Activated CD8-positive, alpha-beta T cell treated with anti-CD3 and anti-CD28 coated beads, Interleukin-2, amount 10 ng/mL, durations not matched to agents 7 days and 5 days (primary cell): ENCODE measurements at places on chromosomes 1 and 21. TPM values are rescaled to one million over a fixed set of nuclear protein-coding genes. Genes with fewer than 3 reads are reported as not detected.

GRCh38 chr21:37626320-37626719, 259.7 kb downstream of the DYRK1A start:
- no peak overlapping the region for H3K4me3 ChIP-seq
- no peak for DNase-seq
- H3K27me3 ChIP-seq = peaks cover 24% of the 10 kb centered on the region
- no peak overlapping the region for H3K27ac ChIP-seq
- no peaks in the 10 kb centered on the region for H3K36me3 ChIP-seq
- H3K4me1 ChIP-seq = no peaks in the 10 kb centered on the region

DNA sequence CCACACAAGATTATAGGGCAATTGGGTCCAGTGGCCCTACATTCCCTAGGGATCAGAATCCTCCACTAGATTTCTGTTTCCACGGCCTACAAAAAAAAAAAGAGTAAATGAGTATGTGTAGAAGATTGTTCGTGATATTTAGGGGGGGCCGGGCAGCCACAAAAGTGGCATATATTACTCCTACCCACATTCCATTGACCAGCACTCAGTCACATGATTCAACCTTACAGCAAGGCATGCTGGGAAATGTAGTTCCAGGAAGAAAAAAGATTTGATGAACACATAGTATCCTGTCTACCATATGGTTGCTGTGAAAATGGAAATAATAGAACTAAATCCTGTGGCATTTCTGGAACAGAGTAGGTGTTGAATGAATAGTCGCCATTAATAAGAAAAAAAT, 43.4 kb upstream of the GJB5 start:
- H3K27ac ChIP-seq = no peak overlapping the region
- H3K27me3 ChIP-seq = no peaks in the 10 kb centered on the region
- H3K4me1 ChIP-seq = no peaks in the 10 kb centered on the region
- no peaks in the 10 kb centered on the region for H3K36me3 ChIP-seq
- no peak for DNase-seq

GRCh38 chr1:91768120-91768519, 117.8 kb downstream of the TGFBR3 start:
- H3K4me3 ChIP-seq = no peak overlapping the region
- no peak for DNase-seq
- peaks cover 12% of the 10 kb centered on the region for H3K4me1 ChIP-seq
- no peak overlapping the region for H3K27ac ChIP-seq
- peaks cover 2% of the 10 kb centered on the region for H3K27me3 ChIP-seq

- DNase-seq = no peak
- no peaks in the 10 kb centered on the region for H3K27me3 ChIP-seq
- no peak overlapping the region for H3K4me3 ChIP-seq
- no peak overlapping the region for H3K27ac ChIP-seq
- H3K36me3 ChIP-seq = peaks cover 2% of the 10 kb centered on the region
- no peaks in the 10 kb centered on the region for H3K4me1 ChIP-seq
These were observed 123.5 kb upstream of the HOOK1 start for GRCh38 chr1:59691261-59691660.

- H3K27ac ChIP-seq = no peak overlapping the region
- peaks cover 38% of the 10 kb centered on the region for H3K27me3 ChIP-seq
- H3K4me3 ChIP-seq = no peak overlapping the region
These were observed 1.4 kb upstream of the SHISA4 start for GRCh38 chr1:201887116-201887866.

GRCh38 chr1:38293567-38293966, 247.0 kb upstream of the POU3F1 start:
- DNase-seq = no peak
- no peak overlapping the region for H3K4me3 ChIP-seq
- H3K4me1 ChIP-seq = no peaks in the 10 kb centered on the region
- H3K36me3 ChIP-seq = no peaks in the 10 kb centered on the region
- peaks cover 62% of the 10 kb centered on the region for H3K27me3 ChIP-seq

GRCh38 chr1:190138266-190138665, 339.4 kb downstream of the BRINP3 start:
- DNase-seq = no peak
- H3K4me3 ChIP-seq = no peak overlapping the region
- H3K27me3 ChIP-seq = no peaks in the 10 kb centered on the region
- H3K27ac ChIP-seq = no peak overlapping the region

The EPHA2 gene
- not detected for total RNA-seq

The TNFRSF4 gene
- total RNA-seq = 2.9 TPM

The CORT gene
- total RNA-seq = 0.95 TPM

The ZCCHC17 gene
- 27.9 TPM for total RNA-seq

The SLFNL1 gene
- total RNA-seq = 0.40 TPM
